ENCODE measurements at places on chromosomes 5 and 9.

DNA sequence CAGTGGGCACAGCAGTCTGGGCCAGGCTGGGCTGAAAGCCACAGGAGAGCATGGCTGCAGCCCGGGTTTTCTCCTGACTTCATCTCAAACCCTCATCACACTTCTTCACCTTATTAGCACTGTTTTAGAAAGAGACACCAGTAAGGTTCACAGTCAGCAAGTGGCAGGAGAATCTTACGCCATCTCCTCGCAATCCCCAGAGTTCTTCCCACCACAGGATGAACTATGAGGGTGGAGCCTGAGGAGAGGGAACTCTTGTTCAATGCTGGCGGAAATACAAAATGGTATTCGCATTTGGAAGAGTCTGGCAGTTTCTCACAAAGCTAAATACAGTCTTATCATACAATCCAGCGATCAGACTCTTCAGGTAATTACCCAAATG lies 14.7 kb downstream of the BICD2 start:
- no peak for DNase-seq

DNA sequence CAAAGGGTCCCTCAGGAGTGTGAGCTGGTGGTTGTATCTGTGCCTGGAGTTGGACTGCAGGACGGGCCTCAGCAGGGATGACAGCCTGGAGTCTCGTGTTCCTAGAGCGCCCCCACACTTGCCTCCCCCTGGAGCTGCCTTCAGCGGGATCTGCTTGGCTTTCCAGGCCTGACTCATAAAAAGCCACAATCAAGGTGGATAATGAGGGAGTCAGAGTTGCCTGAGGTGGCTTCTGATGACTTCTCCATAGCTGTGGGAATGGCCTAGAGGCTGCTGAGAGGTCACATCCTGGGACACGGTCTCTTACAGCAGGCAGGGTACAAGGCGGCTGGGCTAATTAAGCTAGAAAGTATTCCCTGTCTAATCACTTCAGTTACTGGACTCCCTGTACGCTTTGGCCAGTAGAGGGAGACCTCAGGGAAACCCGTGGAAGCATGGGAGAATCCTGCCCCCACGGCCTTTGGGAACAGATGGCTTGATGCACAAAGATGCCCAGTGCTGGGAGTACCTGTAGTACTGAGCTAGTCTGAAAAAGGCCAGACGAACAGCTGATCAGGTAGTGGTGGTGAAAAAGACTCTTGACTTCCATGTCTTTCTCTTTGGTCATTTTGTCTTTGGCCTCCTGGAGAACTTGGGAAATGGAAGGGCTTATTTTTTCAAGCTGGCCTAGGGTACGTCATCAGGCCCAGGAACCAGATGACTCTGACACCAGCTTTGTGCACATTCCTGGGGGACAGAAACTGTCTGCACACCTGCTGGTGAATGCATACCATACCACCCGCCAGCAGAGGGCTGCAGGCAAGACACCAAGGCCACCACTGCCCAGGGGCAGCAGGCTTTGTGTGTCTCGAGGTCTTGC lies 16.1 kb upstream of the FRRS1L start:
- no peak for DNase-seq

GRCh38 chr5:95846554-95847260 lies 24.2 kb upstream of the GLRX start:
- no peak for DNase-seq

DNA sequence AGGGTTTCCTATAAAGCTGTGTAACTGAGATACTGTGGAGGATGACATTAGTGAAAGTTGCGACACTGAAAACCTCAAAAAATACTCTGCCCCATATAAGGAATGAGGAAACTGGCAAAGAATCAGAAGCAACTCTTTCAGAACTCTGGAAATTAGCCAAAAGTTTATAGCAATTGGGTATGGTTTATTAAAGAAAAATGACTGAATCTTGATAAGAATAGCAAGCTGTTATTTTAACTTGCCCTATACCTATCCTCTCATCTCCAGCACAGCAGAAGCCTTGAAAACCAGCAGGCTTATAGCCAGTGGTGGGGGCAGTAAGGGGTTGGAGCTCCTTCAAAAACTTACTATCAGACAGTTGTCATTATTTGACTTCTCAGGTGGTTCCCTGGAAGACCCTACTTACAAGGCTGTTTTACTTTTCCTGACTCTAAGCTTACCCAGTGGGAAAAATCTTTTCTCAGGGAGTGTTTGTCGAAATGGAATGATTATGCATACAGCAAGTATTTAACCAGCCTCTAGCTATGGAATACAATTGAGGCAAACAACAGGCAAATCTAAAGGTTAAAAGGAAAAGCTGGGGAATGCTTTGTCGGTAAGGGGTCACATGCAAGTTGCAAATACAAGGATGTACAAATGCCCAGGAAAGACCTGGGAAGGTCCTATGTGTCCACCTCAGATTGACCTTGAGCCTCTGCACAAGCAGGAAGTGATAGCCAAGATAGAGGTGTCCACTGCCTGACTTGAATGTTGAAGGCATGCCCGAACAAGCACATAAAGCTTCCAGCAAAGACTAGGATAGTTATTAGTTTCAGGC lies 21.0 kb upstream of the FAM151B start:
- no peak for DNase-seq

DNA sequence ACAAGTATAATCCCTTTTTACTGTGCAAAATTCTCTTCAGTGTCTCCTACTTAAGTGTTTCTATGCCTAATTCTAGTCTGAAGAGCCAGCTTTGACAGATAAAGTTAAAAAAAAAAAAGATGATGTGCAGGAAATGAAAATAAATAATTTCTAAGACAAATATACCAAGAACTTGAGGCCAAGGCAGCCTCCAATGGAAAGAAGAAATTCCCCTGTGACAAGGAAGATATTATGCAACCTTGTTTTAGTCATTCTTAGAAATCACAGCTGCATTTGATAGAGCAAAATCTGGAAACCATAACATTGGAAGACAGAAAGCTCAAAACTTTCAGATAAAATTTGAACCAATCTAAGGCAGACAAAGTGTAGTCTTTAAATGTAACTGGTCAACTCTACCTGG lies 375.9 kb upstream of the TLE4 start:
- no peak for DNase-seq

GRCh38 chr9:70263421-70263820 lies 4.6 kb downstream of the SMC5 start:
- no peak for DNase-seq
